HL-60 (cell line): ENCODE measurements at places on chromosomes 7 and 10.

- DNase-seq, result no peak
Observed at GRCh38 chr10:124301736-124302135, 117.0 kb downstream of the OAT start.

GRCh38 chr10:117462816-117463544 lies 79.6 kb upstream of the EMX2 start:
- DNase-seq, result no peak

DNA sequence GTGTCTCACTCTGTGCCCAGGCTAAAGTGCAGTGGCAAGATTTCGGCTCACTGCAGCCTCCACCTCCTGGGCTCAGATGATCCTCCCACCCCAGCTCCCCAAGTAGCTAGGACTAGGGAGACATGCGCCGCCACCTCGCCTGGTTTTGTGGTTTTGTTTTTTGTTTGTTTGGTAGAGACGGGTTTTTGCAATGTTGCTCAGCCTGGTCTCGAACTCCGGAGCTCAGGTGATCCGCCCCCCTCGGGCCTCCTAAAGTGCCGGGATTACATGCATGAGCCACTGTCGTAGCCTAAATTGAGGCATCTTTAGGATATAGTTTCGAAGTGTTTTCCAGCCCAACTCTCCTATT lies 781 bp downstream of the ZNF727 start:
- DNase-seq, result no peak

GRCh38 chr10:111297351-111297848 lies 220.6 kb downstream of the ADRA2A start:
- no peak for DNase-seq

DNA sequence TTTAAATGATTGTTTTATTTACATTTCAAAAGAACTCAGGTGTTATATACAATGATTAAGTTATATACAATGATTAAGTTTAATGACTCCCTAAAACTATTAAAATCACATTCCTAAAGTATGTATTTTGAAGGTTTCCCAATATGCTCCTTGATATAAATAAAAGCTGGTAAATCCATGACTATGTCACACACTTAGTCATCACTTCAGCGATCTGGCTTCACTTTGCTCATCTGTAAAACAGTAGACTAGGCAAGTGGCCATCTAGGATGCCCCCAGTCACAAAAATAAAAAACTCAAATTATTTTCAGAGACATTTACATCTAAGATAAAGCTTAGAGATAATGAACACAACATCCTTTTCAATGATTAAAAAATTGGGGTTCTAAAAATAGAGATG lies 10.8 kb downstream of the ICA1 start:
- DNase-seq, result no peak

DNA sequence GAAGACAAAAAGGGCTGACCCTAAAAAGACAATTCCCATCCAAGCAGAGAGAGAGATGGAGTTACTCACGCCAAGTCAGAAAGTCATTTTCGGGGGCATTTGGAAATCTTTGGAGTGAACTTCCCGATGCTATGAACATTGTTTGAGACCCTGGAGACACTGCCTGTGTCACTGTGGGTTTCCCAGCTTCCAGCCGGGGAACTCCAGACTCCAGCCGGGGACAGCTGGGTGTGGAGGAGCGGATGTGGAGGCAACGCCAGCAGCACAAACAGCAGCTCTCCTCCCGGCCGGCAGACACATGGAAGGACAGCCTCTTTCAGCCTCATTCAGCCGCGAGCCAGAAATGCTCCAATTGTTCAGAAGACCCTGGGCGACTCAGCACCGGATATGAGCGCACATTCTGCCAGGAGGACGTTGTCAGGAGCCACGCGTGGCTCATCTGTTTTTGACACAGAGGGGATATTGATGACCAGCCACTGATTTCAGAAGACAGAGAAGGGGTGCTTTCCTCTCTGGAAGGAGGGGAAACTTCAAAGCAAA lies 97.6 kb downstream of the PRPF18 start:
- DNase-seq, result no peak

- DNase-seq, result no peak
Observed at GRCh38 chr7:127702938-127703337, 50.9 kb downstream of the SND1 start.

GRCh38 chr7:11833431-11833830 lies 1.4 kb upstream of the THSD7A start:
- no peak for DNase-seq

- no peak for DNase-seq
Observed at GRCh38 chr10:61588770-61589211, 73.9 kb upstream of the CABCOCO1 start.

DNA sequence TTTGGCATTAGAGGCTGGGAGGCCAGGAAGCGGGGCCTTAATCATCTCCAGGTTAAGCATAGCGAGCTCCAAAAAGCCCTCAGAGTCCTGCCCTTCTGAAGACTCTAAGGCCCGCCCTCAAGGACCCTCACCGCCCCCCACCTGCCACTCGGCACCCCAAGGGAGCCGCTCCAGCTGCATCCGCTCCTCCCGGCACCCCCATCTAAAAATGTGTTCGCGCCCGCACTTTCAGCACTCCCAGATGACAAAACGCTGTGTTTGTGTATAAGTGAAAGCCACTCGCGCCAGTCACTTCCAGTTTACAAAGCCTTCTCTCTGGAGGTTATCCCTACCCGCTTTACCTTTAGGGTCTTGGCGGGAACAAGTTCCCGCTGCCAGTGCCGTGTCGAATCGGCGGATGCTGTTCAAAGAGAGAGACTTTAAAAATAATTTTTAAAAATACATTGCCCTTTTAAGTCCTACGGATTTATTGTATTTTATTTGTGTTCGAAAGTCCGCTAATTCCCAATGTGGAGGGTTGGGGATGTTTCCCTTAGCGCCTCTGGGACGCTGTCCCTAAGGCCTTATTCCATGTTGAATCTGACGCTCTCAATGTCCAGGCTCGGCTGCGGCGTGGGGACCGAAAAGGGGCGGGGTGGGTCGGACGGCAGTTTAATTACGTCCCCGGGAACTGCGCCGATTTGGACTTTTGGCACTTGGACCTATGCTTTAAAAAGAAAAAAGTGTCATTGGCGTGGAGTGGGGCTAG lies at the start of the genes DCLRE1A and NHLRC2:
DCLRE1A (minus strand) TSS at position 70 of the 748 bp plus-strand sequence. CDS start 900 bp downstream, outside the sequence.
NHLRC2 (plus strand) TSS at position 649 of the 748 bp plus-strand sequence. CDS start 212 bp downstream, outside the sequence.
- peak; percentile 82 for DNase-seq

DNA sequence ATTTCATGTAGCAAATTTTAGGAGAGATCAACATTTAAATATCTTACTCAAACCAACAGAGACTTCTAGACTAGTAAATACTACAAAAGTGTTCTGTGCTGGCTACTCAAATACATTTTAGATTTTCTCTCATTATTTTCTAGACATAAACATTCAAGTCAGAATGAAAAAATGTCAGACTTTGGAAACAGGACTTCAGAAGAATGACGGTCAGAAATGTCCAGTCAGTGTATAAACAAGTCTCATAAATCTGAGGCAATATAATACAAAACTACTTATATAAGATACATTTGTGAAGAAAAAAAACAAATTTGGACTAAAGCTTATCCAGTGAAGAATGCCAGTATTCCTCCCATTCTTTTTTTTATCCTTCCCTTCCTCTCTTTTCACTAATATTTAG lies 25.9 kb downstream of the RNLS start:
- DNase-seq, result no peak

GRCh38 chr7:45384499-45384898 lies 189.7 kb upstream of the ADCY1 start:
- no peak for DNase-seq

- no peak for DNase-seq
Observed at GRCh38 chr7:34373940-34374339, 284.1 kb upstream of the NPSR1 start.

GRCh38 chr10:128440513-128441160 lies 314.4 kb upstream of the MKI67 start:
- no peak for DNase-seq

DNA sequence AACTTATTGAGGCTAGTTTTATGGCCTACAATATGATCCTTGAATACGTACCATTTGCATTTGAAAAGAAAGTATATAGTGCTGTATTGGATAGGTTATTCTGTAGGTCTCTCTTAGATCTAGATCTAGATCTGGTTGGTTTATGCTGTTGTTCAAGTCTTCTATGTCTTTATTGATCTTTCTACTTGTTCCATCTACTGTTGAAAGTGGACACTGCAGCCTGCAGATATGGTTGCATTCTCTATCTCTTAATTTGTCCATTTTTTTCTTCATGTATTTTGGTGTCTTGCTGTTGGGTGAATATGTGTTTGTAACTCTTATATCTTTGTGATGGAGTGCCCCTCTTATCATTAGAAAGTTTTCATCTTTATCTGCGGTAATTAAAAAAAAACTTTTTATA lies 139.4 kb upstream of the PCDH15 start:
- DNase-seq, result no peak

- DNase-seq, result no peak
Observed at GRCh38 chr7:87858417-87859100, 17.6 kb downstream of the SLC25A40 start.

GRCh38 chr7:112763996-112764395 lies 26.2 kb downstream of the TMEM168 start:
- no peak for DNase-seq

DNA sequence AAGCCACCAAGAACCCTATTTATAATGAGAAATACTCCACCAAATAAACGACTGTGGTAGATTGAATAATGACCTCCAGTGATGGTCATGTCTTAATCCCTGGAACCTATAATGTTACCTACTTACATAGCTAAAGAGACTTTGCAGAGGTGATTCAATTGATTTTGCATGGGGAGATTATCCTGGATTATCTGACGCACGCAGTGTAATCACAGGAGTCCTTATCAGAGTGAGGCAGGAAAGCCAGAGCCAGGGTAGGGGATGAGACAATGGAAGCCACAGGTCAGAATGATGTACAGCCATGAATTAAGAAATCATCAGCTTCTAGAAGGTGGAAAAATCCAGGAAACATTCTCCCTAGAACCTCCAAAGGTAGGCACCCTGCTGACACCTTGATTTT lies 286.4 kb upstream of the SP4 start:
- no peak for DNase-seq

GRCh38 chr10:104331208-104331838 lies 6.9 kb downstream of the ITPRIP start:
- no peak for DNase-seq

DNA sequence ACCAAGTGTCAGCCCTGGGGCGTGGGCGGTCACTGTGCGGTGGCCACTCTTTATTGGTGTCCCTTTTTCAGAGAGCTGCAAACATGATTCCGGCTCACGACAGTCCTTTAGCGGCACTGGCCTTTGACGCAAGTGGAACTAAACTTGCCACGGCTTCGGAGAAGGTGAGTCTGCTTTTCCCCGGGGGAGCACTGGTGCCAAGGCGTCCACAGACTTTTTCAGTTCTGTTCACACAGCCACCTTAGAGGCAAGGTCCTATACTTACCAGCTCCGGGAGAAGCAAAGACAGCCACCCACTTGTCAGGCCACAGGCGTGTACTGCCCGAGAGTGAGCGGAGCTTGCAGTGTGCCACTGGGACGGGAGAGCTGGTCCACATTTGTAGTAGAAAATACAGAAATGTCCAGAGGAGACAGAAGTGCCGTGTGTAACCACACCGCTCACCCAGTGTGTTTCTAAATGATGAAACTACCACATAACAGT lies 27.9 kb downstream of the WIPI2 start:
- DNase-seq, result peak; percentile 31

GRCh38 chr7:151871904-151872303 lies 5.0 kb downstream of the PRKAG2 start:
- DNase-seq, result no peak

- DNase-seq, result no peak
Observed at GRCh38 chr10:3324612-3325038, 152.0 kb upstream of the PITRM1 start.

DNA sequence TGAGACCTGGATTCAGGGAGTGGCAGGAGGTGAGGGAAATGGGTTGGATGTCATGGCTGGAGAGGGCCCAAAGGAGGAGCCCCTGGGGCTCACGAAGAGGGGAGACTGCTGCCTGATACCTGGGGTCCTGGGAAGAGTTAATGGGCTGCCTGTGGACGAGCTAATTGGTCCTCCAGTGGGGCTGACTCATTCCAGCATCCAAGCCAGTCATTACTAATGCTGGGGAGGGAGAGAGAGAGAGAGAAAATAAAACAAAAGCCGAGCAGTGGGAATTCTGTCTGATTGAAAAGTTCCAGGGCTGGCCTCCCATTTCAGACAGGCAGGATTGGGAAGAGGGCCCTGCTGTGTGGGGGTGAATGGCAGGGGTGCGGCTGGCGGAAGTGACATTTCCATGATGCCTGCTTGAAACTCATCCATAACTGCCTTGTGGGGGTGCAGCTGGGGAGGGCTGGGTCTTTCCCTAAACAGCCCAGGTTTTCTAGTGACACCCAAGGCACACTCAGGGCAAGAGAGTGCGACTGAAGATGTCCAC lies 297.8 kb downstream of the RPS24 start:
- DNase-seq, result no peak

DNA sequence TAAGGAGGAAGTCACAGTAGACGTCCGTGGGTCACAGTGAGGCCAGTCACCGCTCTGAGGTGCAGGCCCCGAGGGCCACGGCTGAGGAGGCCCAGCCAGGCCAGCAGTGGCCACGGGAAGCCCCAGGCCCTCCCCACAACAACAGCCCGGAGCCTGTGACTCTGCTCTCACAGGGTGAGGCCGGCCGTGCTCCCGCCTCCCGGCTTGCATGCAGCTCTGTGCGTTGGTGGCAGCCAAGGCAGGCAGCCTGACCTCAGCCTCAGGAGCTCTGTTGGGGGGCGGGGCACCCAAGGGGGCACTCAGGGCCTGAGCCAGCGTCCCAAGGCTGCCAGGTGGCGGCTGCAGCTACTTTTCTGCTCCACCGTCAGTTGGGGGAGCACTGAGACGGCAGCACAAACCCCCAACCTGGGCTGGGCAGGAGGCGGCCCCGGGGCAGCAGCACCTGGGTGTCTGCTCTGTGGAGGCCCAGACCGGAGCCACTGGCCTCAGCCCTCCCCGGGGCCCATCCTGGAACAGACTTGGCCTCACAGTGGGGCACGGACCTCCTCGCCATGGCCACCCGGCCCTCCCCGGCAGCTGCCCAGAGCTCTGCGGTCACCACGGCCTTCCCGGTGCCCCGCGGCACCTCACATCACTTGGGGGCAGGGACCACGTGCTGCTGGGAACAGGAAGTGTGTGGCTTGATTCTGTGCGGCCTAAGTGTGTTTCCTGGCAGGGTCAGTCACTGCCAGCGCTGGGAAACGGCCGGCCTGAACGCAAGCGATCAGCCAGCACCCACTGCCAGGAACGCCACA lies 13.3 kb downstream of the CYP2W1 start:
- DNase-seq, result no peak

DNA sequence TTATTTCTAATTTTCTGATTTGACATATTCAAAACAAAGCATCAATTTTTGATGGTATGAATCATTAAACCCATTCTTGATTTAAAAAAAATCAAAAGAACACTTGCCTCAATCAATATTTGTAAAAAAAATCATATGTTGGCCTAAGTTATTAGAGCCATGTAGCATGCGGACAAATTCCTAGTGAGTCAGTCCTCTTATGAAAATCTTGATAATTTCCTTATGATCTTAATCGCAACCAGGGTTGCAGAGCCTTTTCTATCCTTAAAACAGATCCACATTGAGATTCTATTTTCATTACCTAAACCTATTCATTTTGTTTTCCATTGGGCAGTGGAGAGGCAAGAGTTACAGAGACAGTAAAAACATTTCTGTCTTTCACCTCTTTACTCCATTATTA lies 203.2 kb downstream of the ARL4A start:
- DNase-seq, result no peak

DNA sequence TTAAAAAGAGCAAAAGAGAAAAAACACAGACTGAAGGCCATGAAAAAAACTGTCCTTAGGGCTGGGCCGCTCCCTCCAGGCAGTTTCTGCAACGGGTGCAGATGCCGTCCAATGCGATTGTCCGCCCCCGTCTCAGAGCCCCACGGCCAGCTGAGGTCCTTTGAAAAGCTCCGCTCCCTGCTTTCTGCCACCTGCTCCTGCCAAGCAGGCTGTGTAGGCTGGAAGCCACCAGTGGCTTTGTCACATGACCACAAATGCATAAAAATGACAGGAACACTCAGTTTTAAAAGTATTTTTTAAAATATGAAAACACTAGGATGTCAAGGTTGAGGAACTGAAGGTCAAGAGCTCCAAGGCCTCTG lies 71.7 kb downstream of the AMZ1 start:
- DNase-seq, result no peak
